Common myeloid progenitor, CD34-positive (primary cell): ENCODE measurements at places on chromosomes 4 and X.

GRCh38 chrX:153771415-153772315 lies 7.6 kb downstream of the PLXNB3 start:
- DNase-seq: no peak

DNA sequence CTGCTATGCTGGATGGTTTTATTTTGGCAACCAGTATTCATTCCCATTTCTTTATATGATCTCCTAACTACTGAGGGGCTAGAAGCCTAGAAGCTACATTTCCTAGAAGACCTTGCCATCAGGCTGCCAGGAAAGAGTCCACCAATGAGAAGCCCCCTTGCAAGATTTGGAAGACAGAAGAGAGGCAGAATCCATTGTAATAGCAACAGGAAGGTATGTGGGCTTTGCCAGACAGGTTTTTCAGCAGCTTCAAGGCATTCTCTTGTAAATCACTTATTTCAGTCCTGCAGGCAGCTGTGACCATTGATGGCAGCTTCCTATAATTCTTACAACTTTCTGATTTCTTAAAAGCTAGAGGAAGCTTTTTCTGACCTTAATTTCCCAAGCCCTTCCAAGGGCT lies 148.3 kb upstream of the NHS start:
- no peak for DNase-seq

GRCh38 chr4:1748465-1748995 lies 27.2 kb downstream of the TACC3 start:
- peak; percentile 95 for DNase-seq

DNA sequence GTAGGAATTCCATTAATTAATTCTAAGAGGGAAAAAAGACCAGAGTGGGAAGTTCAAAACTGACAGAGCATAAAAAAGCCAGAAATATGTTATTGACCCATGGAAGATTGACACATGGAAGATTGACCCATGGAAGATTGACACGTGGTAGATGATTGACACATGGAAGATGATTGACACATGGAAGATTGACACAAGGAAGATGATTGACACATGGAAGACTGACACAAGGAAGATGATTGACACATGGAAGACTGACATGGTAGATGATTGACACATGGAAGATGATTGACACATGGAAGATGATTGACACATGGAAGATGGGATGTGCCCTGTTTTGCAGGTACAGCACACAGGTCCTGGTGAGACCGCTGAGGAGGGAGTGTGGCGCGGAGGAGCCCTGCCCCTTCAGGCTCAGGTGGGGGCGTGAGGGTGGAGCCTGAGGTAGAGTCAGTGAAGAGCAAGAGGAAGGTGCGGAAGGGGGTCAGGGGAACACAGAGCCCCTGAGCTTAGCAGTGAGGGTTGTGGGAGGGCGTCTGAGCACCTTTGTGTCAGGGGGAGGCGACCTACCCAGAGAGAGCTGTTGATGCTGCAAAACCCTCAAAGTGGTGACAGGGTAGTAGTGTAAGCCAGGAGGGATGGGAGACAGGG lies 15.8 kb upstream of the PDE6B start:
- DNase-seq: no peak

GRCh38 chr4:7719354-7720174 lies 220.1 kb downstream of the AFAP1 start:
- peak; percentile 36 for DNase-seq

- peak; percentile 64 for DNase-seq
Observed at GRCh38 chr4:176340871-176341685, 21.3 kb downstream of the SPCS3 start.

- no peak for DNase-seq
Observed at GRCh38 chr4:159010563-159011260, 92.2 kb upstream of the RAPGEF2 start.

- DNase-seq: no peak
Observed at GRCh38 chrX:145532176-145532780, 285.0 kb downstream of the SPANXN1 start.

DNA sequence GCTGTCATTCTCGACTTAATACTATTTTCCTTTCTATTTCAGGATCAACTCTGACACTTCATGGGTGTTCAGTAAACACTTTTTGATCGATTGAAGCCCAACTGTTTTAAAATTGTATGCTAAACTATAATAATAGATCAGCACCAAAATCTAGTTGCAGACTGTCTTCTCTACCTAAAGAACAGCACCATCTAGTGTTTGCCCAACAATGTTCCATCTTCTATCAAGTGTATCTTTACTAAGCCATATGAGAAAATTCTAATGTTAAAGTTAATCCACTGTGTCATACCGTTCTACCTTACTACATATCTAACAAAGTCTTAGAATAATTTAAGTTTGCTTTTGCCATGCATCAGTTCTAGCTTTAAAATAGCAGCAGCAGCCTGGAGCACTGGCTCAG lies 113.0 kb upstream of the PRDX4 start:
- DNase-seq: peak; percentile 38

- DNase-seq: no peak
Observed at GRCh38 chr4:90457817-90458216, 330.6 kb downstream of the CCSER1 start.

DNA sequence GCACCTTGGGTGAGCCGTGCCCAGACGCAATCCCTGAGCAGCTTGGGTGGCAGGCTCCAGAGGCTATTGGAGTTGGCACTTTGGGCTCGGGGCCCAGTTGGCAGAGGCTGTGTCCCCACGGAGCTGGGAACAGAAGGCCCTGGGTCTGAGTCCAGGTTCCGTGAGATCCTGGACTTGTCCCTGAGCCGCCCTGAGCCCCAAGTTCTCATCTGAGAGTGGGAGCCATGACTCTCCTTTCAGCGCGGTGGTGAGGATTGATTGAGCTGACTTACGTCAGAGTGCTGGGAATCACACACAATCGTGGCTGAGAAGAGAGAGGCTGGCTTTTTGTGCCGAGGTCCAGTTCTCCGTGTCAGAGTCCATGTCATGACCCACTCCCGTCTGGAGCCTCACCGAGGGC lies 98.0 kb downstream of the PSAPL1 start:
- DNase-seq: no peak

GRCh38 chr4:140344101-140344500 lies 29.3 kb upstream of the SCOC start:
- no peak for DNase-seq

GRCh38 chrX:110145854-110146253 lies 142.9 kb downstream of the TMEM164 start:
- peak; percentile 19 for DNase-seq

DNA sequence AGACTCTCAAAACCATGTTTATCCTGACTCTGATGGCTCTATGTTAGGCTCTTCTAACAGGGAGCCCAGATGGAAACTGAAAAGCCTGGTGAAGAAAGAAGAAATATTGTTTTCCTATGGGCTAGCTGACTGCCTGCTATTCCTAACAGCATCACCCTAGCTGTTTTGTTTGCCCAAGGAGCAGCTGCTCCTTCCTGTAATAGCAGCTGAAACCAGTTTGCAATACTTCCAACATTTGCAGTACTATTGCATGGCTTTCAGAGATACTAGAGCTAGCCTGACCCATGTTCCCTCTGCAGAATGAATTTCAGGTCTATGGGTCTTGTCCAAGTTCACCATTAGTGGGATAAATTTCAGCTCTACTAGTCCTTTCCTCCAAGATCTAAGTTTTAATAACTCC lies 495.2 kb downstream of the INPP4B start:
- no peak for DNase-seq

- DNase-seq: no peak
Observed at GRCh38 chrX:132209527-132209926, 9.7 kb downstream of the RAP2C start.

GRCh38 chr4:37245391-37245954 lies 930 bp downstream of the NWD2 start:
- no peak for DNase-seq

DNA sequence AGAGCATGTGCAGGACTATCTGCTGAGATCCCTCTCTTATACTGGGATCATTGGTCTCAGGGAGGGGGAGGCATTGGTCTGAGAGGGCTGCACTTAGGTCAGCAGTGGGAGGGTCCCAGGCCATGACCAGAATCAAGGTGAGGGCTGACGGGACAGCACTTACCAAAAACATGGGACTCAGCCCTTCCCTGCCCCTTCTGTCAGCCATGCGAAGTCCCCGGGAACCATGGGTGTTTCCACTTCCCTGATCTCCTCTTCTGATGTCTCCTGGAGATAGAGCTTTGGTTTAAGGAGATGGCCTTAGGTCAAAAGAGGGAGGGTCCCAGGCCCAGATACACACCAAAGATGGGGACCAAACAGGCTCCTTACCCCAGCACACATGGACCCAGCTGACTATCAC lies 12.9 kb upstream of the HSFX1 start:
- DNase-seq: no peak

GRCh38 chr4:56892691-56893090 lies 15.0 kb upstream of the REST start:
- DNase-seq: peak; percentile 30

- no peak for DNase-seq
Observed at GRCh38 chr4:74317616-74318246, 9.5 kb downstream of the EPGN start.

DNA sequence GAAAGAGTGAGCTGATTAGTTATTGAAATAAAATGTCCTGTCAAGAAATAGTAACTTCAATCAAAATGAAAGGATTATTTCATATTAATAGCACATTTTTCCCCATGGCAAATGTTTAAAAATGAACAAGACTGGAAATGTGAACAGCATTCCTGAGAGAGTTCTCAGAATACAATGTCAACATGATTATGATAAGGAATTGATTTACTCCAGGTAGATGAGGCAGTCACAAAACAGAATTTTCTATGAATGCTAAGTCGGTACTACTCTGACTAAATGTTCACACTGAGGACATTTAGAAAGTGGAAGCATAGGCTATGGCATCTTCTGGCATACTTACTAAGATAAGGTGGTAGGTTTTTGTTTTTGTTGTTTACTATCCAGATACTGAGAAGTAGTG lies 19.4 kb upstream of the GRSF1 start:
- no peak for DNase-seq

GRCh38 chr4:20773144-20773997 lies 73.1 kb downstream of the PACRGL start:
- DNase-seq: peak; percentile 21

- peak; percentile 90 for DNase-seq
Observed at GRCh38 chrX:73214426-73215094, at the start of gene NAP1L2. Gene NAP1L2 (minus strand): TSS chrX:73214851. CDS start chrX:73214492, 359 bp downstream.

GRCh38 chrX:1009771-1010170 lies 202.7 kb downstream of the CRLF2 start:
- no peak for DNase-seq

GRCh38 chrX:48833542-48834138 lies 1.8 kb downstream of the PCSK1N start:
- peak; percentile 22 for DNase-seq

DNA sequence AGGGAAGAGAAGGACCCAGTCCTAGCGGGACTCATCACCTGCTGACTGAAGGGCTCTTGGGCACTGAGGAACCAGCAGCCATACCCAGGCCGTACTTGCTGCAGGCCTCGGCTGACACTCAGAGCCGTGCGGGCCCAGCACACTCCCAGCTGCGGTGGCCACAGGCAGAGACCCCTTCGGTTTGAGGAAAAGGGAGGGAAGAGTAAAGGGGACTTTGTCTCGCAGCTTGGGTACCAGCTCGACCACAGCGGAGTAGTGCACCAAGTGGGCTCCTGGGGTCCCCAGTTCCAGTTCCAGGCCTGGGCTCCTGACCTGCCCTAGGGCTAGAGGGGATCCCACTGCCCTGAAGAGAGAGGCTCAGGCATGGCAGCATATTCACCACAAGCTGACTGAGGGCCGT lies 17.9 kb upstream of the OPN1LW start:
- no peak for DNase-seq

GRCh38 chr4:8607603-8608481 lies 15.3 kb downstream of the CPZ start:
- DNase-seq: peak; percentile 12

GRCh38 chr4:184396570-184397515 lies 77.5 kb downstream of the IRF2 start:
- no peak for DNase-seq

DNA sequence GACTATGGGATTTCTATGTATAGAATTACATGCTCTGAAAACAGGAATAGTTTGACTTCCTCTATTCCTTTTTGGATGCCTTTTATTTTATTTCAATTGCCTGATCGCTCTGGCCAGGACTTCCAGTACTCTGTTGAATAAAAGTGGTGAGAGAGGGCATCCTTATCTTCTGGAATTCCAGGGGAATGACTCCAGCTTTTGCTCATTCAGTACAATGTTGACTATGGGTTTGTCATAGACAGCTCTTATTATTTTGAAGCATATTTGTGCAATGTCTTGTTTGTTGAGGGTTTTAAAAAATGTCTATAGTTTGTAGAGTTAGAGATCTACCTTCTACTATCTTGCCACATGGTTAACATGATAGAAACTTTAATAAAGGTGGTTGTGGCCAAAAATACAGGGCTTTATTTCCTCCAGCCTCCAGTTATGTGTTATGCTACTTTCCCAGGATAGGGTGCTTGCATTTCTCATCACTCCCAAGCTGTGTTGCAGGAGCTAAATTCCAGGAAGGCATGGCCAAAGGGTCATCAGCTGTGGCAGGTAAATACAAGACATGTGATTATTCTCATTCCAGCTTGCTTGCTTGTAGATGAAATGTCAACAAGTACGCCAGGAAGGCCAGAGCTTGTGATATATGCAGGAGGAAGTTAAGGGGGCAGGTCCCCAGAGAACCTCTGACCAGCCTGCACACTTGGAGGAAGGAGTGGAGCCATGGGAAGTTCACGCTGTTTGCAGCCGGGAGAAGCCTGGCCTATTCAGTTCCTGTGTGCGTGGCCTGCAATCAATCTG lies 142.4 kb upstream of the CPXCR1 start:
- no peak for DNase-seq
